ENCODE measurements at places on chromosomes 13 and 19. TPM values are rescaled to one million over a fixed set of nuclear protein-coding genes. Genes with fewer than 3 reads are reported as not detected.

GRCh38 chr13:73440296-73440895 is 381.6 kb downstream of the KLF5 start:
- DNase-seq: no peak

DNA sequence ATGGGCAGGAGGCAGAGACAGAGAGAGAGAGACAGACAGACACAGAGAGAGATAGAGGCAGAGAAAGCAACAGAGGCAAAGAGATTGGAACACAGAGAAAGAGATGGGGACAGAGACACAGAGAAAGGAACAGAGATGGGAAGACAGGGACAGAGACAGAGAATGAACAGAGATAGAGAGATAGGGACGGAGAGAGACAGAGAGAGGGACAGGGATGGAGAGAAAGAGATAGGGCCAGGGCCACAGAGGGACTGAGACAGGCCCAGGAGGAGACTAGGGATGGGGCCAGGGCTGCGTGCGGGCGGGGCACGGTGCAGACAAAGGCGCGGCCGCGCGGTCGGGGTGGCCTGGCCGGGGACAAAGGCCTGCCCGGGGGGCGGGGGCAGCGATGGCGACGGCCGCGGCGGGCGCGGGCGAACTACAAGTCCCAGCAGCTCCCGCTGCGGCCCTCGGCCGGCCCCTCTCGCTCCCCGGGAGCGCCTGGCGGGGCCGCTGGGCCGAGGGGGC is at the start of gene ZNF358:
ZNF358 (plus strand) TSS at position 459 of the 507 bp plus-strand sequence. CDS start 3,140 bp downstream, outside the sequence.
- DNase-seq: no peak

GRCh38 chr19:55336101-55336500 is 3.6 kb upstream of the KMT5C start:
- DNase-seq: no peak

DNA sequence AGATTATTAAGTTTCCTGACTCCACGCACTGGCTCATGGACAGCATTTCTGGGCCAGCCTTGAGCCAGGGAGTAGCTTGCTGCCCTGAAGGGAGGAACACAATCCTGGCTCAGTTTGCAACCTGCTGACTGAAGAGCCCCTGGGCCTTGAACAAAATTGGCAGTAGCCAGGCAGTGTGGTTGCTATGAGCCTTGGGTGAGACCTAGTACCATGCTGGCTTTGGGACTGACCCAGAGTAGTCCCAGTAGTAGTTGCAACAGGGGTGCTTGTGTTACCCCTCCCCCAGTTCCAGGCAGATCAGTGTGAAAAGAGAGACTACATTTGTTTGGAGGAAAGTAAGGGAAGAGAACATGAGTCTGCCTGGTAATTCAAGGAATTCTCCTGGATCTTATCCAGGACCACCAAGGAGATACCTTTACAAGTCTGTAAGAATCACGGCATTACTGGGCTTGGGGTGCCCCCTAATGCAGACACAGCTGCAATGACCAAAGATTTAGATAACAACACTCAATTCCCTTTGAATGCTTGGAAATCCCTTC is 22.0 kb downstream of the ITGBL1 start:
- DNase-seq: no peak

GRCh38 chr13:77026255-77026860 is 601 bp downstream of the FBXL3 start:
- peak; percentile 69 for DNase-seq

Gene ZNF665
- not detected for total RNA-seq

DNA sequence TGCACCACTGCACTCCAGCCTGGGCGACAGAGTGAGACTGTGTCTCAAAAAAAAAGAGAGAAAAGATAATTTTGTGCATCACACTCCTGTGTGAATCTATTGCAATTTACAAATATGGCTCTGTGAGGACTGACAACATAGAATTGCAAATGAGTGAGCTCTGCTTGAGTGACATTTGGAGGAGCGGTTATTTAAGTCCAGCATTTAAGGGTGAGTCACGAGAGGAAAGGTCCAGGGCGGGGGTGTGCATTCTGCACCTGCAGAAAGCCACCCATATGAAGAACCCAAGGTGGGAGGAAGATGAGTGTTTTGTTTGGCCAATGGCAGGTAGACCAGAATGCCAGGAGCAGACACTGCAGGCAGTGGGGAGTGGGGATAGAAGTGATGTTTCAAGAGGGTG is 58.5 kb downstream of the DGKH start:
- no peak for DNase-seq

Gene SERP2
- 0.61 TPM for total RNA-seq

- no peak for DNase-seq
These were observed 299.3 kb downstream of the NDFIP2 start for GRCh38 chr13:79780240-79780639.

Gene ZNF507
- total RNA-seq: 10.4 TPM

DNA sequence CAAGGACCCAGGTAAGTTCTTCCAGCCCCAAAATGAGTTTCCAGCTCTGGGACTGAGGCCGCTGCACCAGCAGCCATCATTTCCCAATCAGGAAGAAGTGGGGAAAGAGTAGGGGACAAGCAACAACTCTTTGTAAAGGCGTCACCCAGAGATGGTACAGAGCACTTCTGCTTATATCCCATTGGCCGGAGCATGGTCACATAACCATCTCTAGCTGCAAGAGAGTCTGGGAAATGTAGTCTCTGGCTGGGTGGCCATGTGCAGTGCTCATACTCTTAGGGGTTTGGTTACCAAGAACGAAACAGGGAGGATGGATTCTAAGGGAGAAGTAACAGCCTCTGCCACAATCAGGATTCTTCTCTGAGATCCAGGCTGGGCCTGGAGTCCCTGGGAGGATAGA is 26.3 kb downstream of the CKM start:
- DNase-seq: no peak

Gene USHBP1
- total RNA-seq: not detected

DNA sequence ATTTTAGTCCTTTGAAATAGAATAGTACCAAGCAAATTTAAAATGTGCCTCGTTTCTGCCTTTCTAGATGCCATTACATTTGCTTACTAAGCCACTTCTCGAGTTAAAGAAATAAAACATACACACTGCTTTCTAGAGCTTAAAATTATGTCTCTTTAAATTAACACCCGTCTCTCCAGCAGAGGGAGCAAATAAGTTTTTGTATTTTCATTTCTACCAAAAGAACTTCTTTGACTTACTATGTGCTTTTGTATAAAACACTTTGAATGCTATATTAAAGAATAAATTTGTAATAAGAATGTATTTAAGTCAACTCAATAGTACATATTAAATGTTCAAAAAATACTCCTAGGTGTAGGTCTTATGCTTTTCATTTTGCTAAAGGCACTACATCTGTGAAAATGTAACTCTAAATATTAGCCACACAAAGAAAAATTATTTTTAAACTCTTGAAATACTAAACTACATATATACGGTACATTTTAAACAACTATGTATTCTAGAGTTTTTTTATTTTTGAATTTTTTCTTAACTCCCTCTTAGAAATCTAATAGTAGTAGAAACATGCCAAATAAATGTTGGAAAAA is 269.3 kb upstream of the MIR17HG start:
- DNase-seq: peak; percentile 17

GRCh38 chr19:11692127-11692790 is 46.5 kb downstream of the ZNF823 start:
- DNase-seq: no peak

- peak; percentile 3 for DNase-seq
These were observed 176.8 kb downstream of the OXGR1 start for GRCh38 chr13:96817336-96817941.
